ENCODE measurements at places on chromosomes 11 and 22.

GRCh38 chr11:57974848-57975601 lies 48.7 kb upstream of the OR9Q1 start:
- no peak for DNase-seq

DNA sequence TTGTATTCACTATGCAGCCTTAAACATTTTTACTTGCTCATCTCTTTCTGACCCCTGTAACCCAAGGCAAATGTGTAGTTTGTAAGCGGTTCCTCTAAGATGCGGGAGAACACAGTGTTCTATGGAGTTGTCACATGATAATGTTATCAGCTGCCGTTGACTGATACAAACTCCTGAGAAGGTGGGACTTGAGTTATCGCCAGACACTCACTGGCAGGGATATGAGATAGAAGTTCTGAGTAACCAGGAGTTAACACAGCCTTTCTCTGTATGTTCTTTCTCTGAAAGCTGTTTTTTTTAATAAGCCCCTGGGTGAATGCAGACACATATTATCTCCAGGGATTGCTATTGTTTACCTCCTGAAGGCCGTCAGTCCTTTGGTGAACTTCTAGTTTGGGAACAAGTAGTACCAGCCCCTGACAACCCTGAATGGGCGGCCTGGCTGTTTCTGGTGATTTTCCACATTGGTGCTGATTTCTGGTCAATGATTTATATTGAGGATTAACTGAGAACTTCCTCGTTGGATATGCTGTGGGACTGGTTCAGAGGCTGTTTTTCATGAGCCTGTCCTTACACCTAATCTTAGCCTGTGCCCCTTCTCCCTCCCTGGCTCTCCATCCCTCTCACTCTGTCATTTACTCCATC lies 155.3 kb upstream of the RASSF10 start:
- no peak for DNase-seq

DNA sequence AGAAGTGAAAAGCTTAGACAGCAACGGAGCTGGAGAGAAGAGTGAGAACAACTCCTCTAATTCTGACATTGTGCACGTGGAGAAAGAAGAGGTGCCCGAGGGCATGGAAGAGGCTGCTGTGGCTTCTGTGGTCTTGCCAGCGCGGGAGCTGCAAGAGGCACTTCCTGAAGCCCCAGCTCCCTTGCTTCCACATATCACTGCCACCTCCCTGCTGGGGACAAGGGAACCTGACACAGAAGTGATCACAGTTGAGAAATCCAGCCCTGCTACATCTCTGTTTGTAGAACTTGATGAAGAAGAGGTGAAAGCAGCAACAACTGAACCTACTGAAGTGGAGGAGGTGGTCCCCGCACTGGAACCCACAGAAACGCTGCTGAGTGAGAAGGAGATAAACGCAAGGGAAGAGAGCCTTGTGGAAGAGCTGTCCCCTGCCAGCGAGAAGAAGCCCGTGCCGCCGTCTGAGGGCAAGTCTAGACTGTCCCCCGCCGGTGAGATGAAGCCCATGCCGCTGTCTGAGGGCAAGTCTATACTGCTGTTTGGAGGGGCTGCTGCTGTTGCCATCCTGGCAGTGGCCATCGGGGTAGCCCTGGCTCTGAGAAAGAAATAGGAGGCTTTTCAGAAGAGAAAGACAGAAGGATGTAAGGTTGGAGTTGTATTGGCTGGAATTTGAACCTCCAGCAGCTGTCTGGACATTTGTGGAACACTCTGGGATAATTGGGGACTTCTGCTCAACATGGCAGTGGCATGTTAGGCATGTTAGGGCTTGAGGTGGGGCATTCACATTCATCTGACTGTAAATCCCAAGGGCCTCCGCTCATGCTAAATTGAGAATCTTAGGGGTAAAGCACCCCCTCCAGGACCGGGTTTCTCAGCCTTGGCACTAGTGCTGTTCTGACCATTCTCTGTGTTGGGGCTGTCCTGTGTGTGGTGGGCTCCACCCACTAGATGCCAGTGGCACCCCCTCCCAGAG lies 47.1 kb downstream of the BID start:
- DNase-seq = no peak

GRCh38 chr11:36427876-36428275 lies 82.2 kb downstream of the TRAF6 start:
- no peak for DNase-seq

GRCh38 chr22:22939588-22940368 lies 52.2 kb downstream of the IGLL5 start:
- no peak for DNase-seq

DNA sequence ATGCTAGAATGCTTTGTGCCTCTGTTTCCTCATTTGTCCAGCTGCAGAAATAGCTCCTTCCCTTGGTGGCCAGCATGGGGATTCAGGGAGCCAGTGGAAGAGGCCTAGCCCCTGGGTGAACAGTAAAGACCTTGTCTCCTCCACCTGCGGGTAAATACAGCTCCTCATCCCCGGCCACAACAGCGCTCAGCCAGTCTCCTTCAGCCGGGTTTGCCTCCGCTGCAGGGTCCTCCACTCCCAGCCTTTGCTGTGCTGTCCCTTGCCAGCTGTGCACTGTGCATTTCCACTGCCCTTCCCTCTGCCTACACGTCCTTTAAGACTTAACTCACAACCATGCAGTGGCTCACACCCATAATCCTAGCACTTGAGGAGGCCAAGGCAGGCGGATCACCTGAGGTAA lies 1.5 kb upstream of the CDC42EP1 start:
- no peak for DNase-seq

DNA sequence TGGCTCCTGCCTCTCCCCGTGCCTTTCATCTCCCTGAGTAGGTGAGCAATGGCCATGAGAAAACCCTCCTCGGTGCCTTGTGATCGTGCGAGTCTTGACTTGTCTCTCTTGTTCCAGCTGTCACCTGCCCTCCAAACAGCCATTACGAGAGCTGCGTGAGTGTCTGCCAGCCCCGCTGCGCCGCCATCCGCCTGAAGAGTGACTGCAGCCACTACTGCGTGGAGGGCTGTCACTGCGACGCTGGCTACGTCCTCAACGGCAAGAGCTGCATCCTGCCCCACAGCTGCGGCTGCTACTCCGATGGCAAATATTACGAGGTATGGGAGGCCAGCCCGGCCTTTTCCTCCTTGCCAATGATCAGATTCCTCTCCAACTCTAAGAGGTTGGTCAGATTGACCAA lies 51.7 kb downstream of the TECTA start:
- no peak for DNase-seq

DNA sequence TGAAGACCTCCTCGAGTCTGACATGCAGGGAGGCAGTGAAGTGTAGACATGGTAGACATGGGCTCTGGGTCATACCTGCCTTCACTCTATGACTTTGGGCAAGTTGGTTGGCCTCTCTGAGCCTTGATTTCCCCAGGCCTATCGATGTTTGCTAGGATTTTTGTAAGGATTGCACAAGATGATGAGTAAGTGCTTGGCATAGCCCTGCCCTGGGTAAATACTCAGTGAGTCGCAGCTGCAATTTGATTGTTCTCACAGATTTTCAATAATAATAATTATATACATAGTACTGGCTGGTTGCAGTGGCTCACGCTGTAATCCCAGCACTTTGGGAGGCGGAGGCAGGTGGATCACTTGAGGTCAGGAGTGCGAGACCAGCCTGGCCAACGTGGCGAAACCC lies 18.1 kb downstream of the MCM5 start:
- DNase-seq = no peak

DNA sequence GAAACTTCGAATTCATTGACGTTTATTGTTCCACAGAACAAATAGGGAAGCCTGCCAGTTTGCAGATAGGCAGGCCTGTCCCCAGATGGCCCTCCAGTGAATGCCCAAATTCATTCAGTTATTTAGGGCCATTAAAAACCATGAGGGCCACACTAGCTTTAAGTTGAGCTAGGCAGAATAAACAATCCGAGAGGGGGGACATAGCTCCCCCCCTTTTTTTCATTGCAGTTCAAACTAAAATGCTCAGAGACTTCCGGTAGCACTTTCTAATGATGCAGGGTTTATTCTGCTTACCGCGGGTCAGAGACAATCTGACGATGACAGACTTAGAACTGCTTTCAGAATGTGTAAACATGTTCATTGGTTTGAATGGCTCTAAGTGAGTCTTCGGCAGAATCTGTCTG lies 72.0 kb downstream of the ZBTB16 start:
- no peak for DNase-seq
